ENCODE measurements at places on chromosomes 5 and 9. TPM values are rescaled to one million over a fixed set of nuclear protein-coding genes. Genes with fewer than 3 reads are reported as not detected.

The FBXW5 gene
- total RNA-seq = 101 TPM

The CFAP157 gene
- total RNA-seq = not detected

The GABRB2 gene
- not detected for total RNA-seq

The ALAD gene
- 11.5 TPM for total RNA-seq

The NIPSNAP3A gene
- 15.7 TPM for total RNA-seq
